Bronchial epithelial cell (primary cell): ENCODE measurements at places on chromosomes 3 and 15.
A peak's percentile ranks its signal among the peaks of the same experiment; 100 is the strongest.

DNA sequence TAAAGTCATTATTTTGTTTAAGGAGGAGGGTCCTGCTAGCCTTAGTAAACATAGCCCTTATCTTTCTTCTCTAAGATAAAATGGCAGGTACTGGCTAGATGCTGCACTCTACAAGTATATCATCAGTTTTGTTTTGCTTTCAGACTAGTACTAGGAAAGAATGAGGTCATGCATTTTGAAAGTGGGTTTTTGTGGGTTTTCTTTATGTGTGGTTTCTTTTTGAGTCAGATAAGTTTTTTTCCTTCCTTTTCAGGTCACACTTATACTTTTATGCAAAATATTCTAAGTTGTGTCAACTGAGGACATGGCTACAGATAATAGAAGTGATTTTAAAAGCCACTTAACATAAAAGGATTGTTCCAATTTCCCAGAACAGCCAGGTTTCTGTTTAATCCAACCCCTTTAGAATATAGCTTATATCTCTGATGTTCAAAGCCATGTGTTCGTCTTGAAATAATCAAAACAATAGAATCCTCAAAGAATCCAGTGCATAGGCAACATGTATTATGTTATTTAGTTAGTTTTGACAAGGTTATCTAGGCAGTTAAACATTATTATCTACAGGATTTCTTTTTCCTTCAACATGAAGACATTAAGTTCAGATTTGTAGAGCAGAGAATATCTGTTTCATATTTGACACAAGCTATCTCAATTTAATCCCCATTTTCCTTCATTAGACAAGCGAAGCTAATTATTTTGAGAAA lies 406.2 kb downstream of the RBMS3 start:
- DNase-seq, result no peak

GRCh38 chr15:26682598-26683164 lies 90.2 kb downstream of the GABRB3 start:
- no peak for DNase-seq

DNA sequence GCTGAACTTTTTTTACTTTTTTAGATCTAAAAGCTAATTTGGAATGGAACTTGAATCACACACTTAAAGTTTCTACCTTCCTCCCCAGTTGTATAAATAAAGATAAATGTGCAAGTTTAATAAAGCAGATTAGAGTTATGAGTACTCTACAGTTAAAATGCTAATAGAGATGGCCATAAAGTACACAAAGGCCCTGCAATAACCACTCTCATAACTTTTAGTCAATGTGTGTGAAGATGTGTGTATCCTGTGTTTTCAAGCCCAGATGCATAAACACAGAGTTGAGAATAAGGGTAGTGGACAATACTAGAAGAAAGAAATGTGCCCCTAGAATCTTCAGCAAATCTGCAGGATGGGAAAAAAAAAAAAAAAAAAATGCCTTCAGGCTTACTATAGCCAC lies 45.3 kb downstream of the TOP2B start:
- no peak for DNase-seq

GRCh38 chr15:87866961-87867360 lies 389.6 kb downstream of the NTRK3 start:
- DNase-seq, result no peak

- DNase-seq, result peak; percentile 74
These were observed 256.9 kb upstream of the LRRC3B start for GRCh38 chr3:26365706-26366105.

DNA sequence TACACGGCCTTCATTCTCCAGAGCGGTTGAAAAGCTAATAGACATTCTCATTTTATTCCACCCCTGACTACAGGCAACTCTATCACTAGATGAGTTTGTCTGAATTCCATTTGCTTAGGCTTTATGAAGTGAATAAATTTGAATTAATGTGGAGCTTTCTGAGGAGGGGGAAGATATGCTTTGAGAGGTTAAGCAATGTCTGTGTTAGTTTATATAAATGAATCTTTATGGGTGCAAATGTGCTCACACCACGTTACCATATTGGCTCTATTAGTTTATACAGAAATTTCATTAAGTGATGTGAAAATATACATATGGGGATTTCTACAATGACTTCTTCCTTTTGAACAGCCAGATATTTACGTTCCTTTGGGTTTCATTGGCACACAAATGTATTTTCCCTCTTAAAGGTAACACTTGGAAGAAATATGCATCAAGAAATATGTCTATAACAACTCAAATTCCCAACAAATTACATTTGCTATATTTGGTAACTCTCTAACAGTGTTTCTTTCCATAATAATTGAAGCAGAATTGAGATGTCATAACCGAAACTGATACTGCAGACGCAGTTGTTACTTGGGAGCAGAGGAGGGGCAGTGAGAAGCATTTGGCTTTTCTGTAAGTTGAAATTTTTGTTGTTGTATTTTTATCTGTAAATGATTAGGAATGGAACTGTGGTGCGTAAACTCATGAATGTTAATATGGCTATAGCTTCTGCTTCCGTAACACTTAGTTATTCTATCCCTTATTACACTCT lies 359.4 kb downstream of the CACNA2D3 start:
- no peak for DNase-seq

GRCh38 chr3:9008550-9009255 lies 45.4 kb upstream of the RAD18 start:
- DNase-seq, result no peak
